Brain pericyte (primary cell): ENCODE measurements at places on chromosomes 6 and 20.
A peak's percentile ranks its signal among the peaks of the same experiment; 100 is the strongest.

GRCh38 chr6:148423601-148424270, 81.1 kb downstream of the SASH1 start:
- no peak for DNase-seq

GRCh38 chr20:32190616-32191415, 16.7 kb downstream of the PLAGL2 start:
- DNase-seq = no peak

GRCh38 chr6:161639772-161640171, 365.9 kb upstream of the AGPAT4 start:
- no peak for DNase-seq

GRCh38 chr20:62314711-62315302, 12.0 kb downstream of the ADRM1 start:
- no peak for DNase-seq

- no peak for DNase-seq
These were observed 13.0 kb upstream of the TGM2 start for GRCh38 chr20:38178065-38178491.

- no peak for DNase-seq
These were observed 22.7 kb downstream of the SLC16A10 start for GRCh38 chr6:111110036-111110435.

DNA sequence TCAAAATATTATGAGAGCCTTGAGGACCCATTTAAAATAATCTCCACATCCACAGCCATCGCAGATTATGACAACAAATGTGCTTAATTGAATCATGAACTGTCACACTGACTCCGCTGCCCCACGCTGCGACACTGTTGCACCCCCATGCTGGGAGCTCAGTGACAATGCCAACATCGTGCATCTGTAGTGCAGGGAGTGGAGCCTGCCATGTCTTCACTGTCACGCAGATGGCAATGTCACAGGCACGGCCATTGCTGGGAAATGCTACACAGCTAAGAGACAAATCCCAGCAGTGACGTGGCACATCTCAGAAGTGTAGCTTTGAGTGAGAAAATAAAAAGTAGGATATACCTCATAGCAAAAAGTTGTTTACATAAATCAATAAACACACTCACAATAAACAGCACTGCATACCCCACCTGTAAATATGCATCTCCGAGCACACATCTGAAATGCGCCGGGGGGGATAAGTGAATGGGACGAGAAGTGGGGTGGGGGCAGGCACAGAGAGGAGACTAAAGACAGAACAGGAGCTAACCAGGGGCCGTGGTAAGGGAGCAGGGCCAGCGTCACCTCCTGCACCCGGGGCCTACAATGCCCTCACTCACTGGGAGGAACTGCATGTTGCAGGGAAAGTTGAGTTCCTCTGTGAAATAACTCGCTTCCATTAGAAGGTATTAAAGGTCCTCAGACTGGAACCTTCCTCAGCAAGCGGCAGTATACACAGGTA, 349.9 kb downstream of the THBS2 start:
- no peak for DNase-seq

GRCh38 chr20:34271956-34272355, 30.7 kb downstream of the ASIP start:
- no peak for DNase-seq

DNA sequence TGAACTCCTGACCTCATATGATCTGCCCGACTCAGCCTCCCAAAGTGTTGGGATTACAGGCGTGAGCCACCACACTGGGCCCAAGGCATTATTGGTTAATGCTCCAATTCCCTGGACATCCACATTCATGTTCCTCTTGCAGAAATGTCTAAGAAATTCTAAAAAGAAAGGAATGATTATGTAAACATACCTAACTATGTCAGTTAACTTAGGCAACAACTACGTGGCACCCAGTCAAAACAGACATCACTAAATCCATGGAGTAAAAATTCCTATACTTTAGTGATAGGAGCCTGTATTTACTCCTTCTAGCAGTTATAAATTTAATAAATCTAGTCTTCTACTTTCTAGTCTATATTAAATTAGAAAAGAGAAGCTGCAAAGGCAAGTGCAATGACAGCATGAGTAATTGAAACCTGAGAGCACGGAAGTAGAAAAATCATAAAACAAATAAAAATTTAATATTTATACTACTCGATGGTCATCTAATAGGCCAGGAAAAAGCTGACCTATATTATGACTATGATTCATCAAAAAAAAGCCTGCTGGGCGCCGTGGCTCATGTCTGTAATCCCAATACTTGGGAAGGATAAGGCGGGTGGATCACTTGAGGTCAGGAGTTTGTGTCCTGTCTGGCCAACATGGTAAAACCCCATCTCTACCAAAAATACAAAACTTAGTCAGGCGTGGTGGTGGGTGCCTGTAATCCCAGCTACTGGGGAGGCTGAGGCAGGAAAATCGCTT, 4.2 kb downstream of the AHI1 start:
- DNase-seq = peak; percentile 44

- DNase-seq = no peak
These were observed 4.2 kb upstream of the GPR31 start for GRCh38 chr6:167161851-167162467.

GRCh38 chr6:91447081-91447480, 860.2 kb upstream of the MAP3K7 start:
- DNase-seq = no peak

DNA sequence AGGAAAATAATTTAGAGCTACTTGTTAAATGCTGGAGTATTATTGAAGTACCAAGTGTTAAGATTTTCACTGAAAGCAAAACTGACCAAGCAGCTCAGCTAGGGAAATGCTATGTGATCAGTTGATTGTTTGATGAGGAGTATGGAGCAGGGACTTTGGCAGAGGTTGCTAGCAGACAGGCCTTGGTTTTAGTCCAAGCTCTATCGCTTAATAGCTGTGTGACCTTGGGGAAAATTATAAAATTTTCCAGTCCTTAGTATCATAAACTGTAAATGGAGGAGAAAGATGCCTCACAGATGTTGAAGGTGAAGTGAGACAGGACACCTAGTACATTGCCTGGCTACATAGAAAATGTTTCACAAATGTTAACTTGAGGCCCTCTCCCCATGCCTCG, 136.6 kb downstream of the MTHFD1L start:
- DNase-seq = no peak

GRCh38 chr6:160269023-160269521, 10.5 kb upstream of the SLC22A2 start:
- DNase-seq = no peak

GRCh38 chr6:151577257-151577656, 83.4 kb downstream of the CCDC170 start:
- no peak for DNase-seq
